ENCODE measurements at places on chromosomes 13 and 19.
A peak's percentile ranks its signal among the peaks of the same experiment; 100 is the strongest.

DNA sequence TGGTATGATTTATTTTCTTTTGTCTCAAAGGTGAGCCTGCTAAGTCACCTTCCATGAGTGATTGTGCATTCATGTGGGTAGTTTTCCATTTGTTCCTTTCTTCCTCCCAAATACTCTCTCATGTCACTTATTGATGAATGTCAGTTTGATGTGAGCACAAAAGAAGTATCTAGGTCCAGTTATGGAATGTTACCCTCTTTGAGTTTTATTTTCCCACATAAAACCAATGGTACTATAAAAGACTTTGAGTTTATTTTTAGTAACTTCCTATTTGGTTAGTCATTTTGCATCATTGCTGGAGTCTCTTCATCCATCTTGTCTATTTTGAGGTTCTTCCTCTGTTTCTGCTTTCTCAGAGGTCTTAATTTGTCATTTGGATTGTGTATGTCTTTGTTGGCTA, 321.3 kb downstream of the GPC6 start:
- no peak for DNase-seq

GRCh38 chr19:485583-486236, 10.6 kb upstream of the MADCAM1 start:
- DNase-seq: no peak

- DNase-seq: peak; percentile 68
Observed at GRCh38 chr13:51832471-51833152, 12.4 kb downstream of the TMEM272 start.

GRCh38 chr13:95474992-95475391, 77.5 kb upstream of the CLDN10 start:
- no peak for DNase-seq

DNA sequence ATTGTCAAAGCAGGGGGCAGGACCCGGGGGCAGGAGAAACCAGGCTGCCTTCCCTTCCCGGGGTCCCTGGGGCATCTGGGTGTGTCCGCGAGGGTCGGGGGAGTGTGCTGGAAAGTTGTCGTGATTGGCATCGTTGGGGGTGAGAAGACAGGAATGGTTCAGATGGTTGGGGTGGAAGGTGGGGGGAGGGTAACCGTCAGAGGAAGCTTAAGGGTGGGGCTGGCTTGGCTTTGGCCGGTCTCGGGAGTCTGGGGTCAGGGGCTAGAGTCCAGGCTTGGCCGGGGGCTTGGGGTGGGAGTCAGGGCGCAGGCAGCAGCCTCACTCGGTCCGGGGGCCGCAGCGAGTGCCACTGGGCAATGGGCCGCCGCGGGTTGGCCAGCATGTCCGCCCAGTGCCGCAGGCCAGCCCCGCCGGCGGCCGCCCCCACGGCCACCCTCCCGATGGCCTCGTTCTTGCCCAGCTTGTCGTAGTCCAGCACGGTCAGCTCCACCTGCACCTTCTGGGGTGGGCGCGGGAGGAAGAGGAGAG, 6.8 kb upstream of the DNAAF3 start:
- DNase-seq: no peak

GRCh38 chr19:9939301-9939913, 3.1 kb upstream of the OLFM2 start:
- DNase-seq: no peak

DNA sequence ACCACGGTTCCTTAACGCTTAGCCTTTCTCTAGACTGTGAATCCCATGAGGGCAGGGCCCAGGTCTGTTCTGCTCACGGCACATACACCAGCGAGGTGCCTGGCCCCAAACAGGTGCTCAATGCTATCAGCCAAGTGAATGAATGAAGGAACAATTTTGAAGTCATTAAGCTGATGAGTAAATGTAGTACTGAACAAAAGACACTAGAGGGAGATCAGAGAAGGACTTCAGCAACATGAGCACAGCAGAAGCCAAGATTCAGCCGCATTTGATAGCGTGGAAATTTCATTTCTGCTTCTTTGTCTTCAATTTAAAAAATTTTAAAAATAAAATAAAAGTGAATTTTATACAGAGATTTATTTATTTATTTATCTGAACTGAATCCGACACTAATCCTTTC, 20.1 kb upstream of the MYO16 start:
- no peak for DNase-seq

GRCh38 chr13:75800545-75800944, 164.4 kb downstream of the LMO7 start:
- no peak for DNase-seq

- peak; percentile 66 for DNase-seq
Observed at GRCh38 chr19:8615813-8616596, 5.5 kb upstream of the ADAMTS10 start.

DNA sequence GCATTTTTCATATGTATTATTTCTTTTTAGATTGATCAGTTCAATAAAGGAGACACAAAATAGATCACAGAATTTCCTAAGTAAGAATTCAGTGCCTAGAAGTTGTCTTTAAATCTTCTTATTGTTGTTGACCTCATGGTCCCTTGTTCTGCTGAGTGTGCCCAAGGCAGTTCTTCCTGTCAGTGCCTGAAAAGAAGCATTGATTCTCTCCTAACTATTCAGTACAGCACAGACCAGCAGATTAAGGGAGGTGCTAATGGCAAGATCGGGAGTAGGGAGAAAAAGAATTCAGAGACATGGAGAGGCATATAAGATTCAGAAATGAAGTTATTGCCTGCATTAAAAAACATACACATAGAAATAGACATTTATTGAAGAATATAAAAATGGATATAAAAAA, 180.5 kb upstream of the PCDH9 start:
- no peak for DNase-seq

GRCh38 chr19:3784607-3785450, 1.4 kb downstream of the MATK start:
- DNase-seq: no peak

DNA sequence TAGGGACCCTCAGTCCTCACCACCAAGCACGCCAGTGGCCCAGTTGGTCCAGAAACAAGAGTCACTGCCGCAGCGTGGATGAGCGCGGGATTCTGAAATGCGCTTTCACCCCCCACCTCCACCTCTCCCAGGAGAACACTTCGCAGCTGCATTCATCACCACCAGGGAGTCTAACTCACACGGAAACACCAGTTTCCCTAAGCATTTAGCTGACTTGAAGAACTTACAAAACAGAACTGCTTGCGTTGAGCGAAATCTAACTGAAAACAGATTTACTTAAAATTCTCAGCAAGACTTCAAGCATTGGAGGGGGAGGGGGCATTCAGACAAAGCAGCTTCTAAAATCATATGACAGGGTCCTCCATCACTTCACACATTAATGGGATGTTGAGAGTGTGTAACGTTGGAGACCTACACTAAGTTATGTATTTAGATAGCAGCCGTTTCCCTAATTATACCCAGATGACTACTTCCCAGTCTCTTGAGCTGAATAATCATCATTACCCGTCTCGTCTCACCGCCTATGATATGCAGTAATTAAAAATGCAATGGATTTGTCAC, 258.2 kb upstream of the IRS2 start:
- no peak for DNase-seq

GRCh38 chr13:107104631-107105030, 536.7 kb upstream of the ARGLU1 start:
- no peak for DNase-seq

DNA sequence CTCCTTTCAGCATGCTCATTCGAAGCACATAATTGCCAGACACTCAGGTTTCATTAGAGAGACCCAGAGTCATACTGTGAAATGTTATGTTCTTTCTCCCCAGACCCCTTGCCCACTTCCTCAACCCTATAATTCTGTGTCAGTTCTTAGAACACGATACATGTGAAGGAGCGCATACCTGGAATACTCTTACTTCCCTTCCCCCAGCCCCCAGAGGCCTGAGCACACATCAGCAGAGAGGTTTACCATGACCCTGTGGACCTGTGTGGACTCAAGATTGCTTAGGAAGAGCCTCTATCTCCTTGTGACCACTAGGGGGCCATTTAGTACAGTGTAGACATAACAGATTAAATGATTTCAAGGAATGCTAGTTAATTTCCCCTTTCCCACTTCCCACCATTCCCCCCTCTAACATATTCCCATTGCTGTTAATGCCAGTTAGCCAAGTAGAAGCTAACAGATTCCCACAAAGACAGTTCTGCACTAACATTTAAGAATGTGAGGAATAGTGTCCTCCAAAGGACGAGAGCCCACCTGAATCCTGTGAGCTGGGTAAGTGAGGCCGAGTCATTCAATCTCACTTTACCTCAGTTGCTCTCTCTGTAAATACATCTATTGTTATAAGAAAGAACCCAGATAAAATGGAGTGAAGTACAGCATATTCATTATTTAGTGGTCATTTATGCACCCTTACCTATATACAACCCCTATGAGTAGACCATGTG, 154.2 kb upstream of the MAB21L1 start:
- no peak for DNase-seq

GRCh38 chr13:24254146-24254841, 55.1 kb upstream of the C1QTNF9 start:
- peak; percentile 84 for DNase-seq

GRCh38 chr19:10686661-10687517, 14.3 kb upstream of the QTRT1 start:
- no peak for DNase-seq

- DNase-seq: no peak
Observed at GRCh38 chr13:37375724-37376123, 222.8 kb downstream of the POSTN start.

DNA sequence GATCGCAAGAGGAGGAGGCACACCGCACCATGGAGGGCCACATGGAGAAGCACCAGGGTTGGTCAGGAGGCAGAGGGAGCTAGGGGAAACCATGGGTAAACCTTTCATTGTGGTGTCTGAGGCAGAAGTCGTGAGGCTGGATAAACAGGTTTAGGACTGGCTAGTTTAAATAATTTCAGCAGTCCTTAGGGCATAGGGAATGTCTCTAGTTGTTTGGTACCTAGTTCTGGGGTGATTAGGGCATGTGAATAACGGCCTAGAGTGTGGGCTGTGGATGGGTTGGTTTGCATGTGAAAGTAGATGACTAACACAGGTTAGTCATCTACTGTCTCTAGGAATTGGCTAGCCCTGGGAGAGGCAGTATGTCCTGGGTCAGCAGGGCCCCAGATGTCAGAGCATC, 102.3 kb downstream of the STOML3 start:
- no peak for DNase-seq

DNA sequence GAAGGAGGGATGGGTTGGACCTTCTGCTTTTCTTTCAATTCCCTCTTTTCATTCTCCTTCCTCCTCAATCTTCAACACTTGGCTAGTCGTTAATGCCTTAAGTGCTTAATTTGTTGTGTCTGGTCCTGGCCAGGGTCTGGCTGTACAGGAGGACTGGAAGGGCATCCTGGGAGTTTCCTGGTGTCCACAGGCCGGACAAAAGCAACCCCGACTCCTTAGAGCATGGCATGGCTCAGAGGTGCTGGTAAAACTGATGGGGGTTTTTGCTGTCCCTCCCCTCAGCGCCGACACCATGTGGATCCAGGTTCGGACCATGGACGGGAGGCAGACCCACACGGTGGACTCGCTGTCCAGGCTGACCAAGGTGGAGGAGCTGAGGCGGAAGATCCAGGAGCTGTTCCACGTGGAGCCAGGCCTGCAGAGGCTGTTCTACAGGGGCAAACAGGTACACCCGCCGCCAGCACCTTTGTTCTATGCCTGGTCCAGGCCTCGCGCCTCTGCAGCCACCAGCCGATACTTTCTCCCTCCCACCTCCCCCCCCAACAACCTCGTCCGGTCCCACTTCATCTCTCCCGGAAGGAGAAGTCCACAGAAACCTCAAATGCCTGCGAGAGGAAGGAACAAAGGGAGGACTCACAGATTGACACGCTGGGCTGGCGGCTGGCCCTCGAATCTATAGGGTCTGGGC, 1.4 kb downstream of the UHRF1 start:
- peak; percentile 30 for DNase-seq
